ENCODE measurements at places on chromosomes 3 and 15.
A peak's percentile ranks its signal among the peaks of the same experiment; 100 is the strongest.

DNA sequence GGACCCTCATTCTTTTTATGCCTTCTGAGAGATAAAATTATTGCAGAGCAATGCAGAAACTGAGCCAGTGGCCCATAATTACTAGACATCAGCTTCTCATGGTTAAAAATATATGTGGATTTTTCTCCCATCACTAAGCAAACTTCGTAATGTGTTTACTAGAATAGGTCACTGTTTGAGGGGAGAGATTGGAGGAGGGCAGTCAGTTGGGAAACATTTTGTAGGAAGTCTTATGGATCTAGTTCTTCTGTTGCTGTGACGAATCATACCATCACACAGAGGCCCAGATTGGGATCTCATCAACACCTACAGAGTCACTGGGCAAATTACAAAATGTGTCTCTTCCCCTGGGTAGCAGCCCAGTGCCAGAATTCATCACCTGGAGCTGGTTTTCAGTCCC lies 81.4 kb downstream of the PDE8A start:
- no peak for DNase-seq

DNA sequence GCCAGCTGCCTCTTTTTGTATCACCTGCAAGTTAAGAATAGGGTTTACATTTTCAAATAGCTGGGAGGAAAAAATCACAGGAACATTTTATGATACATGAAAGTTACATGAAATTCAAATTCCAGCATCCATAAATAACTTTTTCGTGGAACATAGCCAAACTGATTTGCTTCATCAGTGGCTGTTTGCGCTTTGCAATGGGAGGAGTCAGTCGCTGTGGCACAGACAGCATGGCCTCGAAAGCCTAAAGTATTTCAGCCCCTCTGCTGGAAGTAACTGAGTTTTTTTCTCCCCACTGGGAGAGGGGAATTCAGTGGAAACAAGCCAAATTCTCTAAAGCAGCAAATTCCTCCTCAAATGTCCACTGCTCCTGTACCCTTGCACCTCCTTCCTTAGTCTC lies 271.9 kb downstream of the SUCLG2 start:
- no peak for DNase-seq

- DNase-seq = peak; percentile 65
Measured at GRCh38 chr3:194395778-194396538, 3.1 kb downstream of the GP5 start.

- peak; percentile 8 for DNase-seq
Measured at GRCh38 chr3:4720316-4721075, 227.3 kb downstream of the ITPR1 start.

GRCh38 chr3:53103397-53104296 lies 26.6 kb downstream of the RFT1 start:
- no peak for DNase-seq

GRCh38 chr3:153463895-153464294 lies 301.9 kb downstream of the RAP2B start:
- DNase-seq = no peak

DNA sequence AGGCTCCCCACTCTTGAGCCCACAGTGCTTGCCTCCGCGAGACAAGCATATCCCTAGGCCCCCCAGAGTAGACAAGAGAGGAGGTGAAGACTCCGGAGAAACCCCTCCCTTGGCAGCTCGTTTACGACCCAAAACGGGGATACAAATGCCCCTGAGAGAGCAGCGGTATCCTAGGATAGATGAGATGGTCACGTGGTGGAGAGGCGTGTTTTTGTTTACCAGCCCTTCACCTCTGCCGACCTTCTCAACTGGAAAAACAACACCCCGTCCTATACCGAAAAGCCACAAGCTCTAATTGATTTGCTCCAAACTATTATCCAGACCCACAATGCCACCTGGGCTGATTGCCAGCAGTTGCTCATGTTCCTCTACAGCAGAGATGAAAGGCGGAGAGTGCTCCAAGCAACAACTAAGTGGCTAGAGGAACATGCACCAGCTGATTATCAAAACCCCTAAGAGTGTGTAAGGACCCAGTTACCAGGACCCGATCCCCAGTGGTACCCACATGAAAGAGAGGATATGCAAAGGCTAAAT lies 99.5 kb upstream of the OSBPL11 start:
- no peak for DNase-seq

GRCh38 chr15:75431270-75431669 lies 20.2 kb downstream of the SIN3A start:
- DNase-seq = no peak

DNA sequence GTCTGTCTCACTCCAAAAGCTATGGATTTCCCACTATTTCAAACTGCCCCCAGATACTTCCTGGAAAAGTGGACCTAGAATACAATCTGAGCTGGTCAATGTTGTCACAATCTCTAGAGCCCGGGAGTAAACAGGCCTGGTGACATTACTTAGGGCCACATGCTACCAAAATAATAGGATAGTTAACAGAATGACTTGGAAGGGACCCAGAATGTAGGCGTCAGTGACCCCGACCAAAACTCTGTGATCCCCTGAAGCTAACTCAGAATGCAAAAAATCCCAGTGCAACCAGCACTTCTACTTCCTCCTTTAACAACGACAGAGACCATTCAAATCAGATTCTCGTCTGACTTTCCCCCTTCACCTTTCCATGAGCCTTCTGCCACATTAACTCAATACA lies 51.5 kb upstream of the CDV3 start:
- DNase-seq = no peak

- DNase-seq = no peak
Measured at GRCh38 chr3:189502256-189502655, 128.9 kb upstream of the TP63 start.

DNA sequence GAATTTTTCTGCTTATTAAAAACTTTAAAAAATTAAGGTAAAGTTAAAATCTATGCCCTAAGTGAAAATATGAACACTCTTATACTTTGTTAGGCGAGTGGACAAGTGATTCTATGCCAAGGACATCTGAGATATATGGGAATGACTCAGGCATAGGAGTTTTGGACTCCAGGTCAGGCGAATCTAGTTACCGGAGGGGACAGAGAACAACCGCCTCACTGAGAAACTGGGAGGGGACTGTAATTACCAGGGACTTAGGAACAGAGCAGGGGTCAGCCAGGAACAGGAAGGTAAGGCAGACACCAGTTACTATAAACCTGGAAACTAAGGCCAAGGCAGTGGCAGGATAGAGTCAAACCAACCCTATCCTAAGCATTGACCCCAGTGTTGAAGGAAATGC lies 16.8 kb upstream of the ATP1B3 start:
- DNase-seq = no peak

DNA sequence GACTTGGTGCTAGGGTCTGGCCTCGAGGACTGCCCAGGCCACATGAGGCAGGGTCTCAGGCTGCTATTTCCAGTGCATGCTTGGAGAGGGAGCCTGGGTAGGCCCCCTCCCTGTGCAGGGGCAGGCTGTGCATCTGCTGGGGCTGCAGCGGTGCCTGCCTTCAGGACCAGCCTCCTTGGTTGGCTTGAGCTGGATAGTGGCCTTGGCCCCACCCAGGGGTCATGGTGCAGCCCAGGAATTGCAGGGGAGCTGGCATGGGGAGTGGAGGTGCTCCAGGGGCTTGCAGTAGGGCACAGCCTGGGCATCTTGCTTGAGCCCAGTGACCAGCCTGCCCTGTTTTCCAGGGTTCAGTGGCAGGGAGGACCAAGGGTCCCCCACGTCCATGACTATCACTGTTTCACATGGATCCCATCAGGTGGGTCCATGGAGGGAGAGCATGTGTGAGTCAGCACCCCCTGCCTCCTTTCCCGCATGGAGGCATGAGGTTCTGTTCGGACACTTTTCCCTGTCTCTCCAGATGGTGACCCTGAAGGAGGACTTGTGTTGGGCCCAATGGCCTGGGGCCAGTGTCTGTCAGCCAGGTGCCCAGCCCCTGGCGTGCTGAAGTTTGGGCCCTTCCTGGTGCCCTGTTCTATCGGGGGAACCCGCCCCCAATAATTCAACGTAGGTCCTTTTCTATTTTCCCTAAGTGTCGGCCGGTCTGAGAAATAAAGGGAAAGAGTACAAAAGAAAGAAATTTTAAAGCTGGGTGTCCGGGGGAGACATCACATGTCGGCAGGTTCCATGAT lies 218.6 kb downstream of the SNRPN start:
- DNase-seq = no peak

GRCh38 chr3:55218577-55218976 lies 268.5 kb downstream of the WNT5A start:
- no peak for DNase-seq

GRCh38 chr3:11434563-11435096 lies 162.4 kb downstream of the ATG7 start:
- DNase-seq = no peak

GRCh38 chr3:31960793-31961431 lies 20.1 kb downstream of the OSBPL10 start:
- no peak for DNase-seq

GRCh38 chr3:46191730-46192129 lies 16.4 kb downstream of the CCR1 start:
- DNase-seq = no peak

GRCh38 chr3:61669668-61670299 lies 108.4 kb downstream of the PTPRG start:
- DNase-seq = no peak

DNA sequence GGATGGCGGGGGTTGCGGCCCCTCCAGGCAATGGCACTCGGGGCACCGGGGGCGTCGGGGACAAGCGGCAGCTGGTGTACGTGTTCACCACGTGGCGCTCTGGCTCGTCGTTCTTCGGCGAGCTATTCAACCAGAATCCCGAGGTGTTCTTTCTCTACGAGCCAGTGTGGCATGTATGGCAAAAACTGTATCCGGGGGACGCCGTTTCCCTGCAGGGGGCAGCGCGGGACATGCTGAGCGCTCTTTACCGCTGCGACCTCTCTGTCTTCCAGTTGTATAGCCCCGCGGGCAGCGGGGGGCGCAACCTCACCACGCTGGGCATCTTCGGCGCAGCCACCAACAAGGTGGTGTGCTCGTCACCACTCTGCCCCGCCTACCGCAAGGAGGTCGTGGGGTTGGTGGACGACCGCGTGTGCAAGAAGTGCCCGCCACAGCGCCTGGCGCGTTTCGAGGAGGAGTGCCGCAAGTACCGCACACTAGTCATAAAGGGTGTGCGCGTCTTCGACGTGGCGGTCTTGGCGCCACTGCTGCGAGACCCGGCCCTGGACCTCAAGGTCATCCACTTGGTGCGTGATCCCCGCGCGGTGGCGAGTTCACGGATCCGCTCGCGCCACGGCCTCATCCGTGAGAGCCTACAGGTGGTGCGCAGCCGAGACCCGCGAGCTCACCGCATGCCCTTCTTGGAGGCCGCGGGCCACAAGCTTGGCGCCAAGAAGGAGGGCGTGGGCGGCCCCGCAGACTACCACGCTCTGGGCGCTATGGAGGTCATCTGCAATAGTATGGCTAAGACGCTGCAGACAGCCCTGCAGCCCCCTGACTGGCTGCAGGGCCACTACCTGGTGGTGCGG lies 1.9 kb downstream of the CHST2 start:
- DNase-seq = no peak

GRCh38 chr3:4429648-4430350 lies 37.3 kb downstream of the SUMF1 start:
- DNase-seq = no peak

GRCh38 chr15:95296643-95297042 lies 1033.9 kb upstream of the NR2F2 start:
- DNase-seq = no peak

- peak; percentile 24 for DNase-seq
Measured at GRCh38 chr15:50933341-50933740, 24.9 kb downstream of the AP4E1 start.

- no peak for DNase-seq
Measured at GRCh38 chr15:45794712-45795439, 160.0 kb downstream of the SQOR start.

- no peak for DNase-seq
Measured at GRCh38 chr3:71628522-71628921, 45.0 kb upstream of the FOXP1 start.

GRCh38 chr3:149623824-149624223 lies 34.0 kb downstream of the WWTR1 start:
- DNase-seq = peak; percentile 3

DNA sequence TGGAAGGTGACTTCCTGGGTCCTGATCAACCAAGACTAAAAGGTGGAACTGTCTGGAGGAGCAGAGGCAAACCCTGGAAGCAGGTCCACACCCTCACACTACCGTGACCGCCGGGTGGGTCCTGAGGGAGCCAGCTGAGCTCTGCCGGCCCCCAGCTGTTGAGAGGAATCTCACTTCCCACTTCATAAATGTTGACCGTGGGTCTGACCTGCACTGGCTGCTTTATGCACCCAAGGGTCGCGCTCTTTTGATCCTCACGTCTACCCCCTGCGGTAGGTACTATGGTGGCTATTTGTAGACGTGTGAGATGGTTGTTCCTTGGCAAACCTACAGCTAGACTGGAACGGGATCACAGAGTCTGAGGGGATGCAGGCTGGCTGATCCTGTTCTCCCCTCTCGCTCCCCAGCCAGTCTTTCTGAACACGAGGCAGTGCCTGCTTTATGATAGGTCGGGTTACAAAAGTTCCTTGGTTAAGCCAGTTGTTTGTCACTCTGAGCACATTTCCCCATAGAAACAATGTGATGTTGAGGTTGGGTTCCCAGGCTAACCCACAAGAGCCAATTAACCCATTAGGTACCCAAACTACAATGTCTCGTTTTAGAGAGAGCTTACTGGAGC lies 113.0 kb upstream of the ETV5 start:
- no peak for DNase-seq

DNA sequence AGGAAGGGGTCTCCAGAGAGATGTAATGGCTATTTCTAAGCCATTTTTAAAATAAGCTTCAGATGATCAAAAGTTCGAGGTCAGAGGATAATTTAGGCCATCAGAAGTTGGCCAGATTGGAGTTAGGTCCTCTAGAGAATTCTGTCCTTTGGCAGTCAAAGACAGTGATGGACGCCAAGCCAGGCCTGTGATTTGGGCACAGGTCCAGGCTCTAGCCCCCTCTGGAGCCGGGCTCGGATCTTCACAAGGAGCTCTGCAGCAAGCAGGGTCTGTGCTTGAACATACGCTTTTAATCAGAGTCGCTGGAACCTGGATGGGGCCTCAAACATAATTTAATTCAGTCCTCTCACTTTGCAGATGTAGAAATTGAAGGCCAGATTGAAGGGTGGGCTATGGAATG lies 151.4 kb upstream of the BCL6 start:
- no peak for DNase-seq

- no peak for DNase-seq
Measured at GRCh38 chr15:57611123-57611522, 19.4 kb downstream of the MYZAP start.

DNA sequence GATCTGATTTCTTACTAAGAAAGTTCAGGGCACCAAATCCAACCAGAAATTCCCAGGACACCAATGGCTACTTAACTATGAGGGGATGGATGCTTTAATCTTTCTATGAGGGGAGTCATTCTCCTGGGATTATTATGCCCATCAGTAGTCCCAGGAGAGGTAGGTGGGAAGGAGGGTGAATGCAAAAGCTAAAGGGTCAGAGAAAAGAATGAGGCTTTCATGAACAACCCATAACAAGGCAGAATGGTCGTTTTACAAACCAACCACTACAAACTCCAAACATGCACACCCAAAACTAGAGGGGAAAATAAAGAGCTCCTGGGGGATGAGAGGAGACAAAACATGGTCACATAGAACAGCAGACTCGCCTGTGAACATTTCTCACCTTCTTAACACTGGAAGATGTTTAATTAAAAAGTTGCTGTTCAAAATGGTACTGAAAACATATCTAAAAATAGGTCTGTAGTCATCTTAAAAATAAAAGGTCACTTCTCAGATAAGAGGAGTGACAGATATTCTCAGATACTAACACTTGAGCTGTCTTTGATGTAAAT lies 3.7 kb downstream of the STARD9 start:
- no peak for DNase-seq
